ENCODE measurements at places on chromosomes 6 and 20.

- DNase-seq, result no peak
Measured at GRCh38 chr6:15386756-15387112, 140.9 kb downstream of the JARID2 start.

DNA sequence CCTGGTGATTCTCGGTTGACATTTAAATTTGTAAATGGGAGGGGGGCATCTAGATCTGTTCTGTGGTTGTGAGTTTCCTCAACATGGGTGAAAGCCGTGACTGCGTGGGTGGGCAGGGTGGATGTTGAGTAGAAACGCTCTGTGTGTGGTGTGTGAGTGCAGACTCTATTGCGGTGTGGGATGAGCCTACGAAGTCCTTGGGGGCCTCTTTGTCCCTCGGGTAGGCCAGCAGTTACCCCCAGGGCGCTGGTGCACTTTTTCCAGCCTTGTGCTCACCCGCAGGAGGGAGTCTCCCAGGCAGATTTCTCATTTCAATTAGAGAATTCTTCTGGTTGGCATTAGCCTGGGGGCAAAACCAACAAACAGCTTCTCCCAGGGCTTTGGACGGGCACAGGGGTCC is 10.6 kb downstream of the TOX2 start:
- DNase-seq, result peak; percentile 60

GRCh38 chr20:19815553-19815991 is 57.5 kb downstream of the RIN2 start:
- no peak for DNase-seq

- DNase-seq, result no peak
Measured at GRCh38 chr6:45488889-45489288, 111.2 kb upstream of the SUPT3H start.

- no peak for DNase-seq
Measured at GRCh38 chr6:92589996-92590395, 829.4 kb downstream of the EPHA7 start.

DNA sequence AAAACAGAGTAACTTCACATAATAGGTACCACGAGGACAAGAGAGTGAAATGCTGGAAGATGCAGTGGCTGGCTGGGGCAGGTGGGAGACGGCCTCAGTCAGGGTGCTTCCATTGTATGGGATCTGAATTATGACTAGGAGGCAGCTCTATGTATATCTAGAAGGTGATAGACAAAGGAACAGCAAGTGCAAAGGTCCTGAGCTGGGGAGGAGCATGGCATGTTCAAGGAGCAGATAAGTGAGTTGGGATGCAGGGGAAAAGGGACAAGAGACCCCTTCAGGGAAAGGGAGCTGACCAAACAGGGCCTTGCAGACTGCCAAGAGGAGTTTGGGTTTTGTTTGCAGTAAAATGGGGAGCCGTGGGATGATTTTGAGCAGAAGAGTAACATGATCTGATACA is 8.3 kb upstream of the SLC9A8 start:
- DNase-seq, result no peak

GRCh38 chr6:32427218-32427617 is 12.5 kb upstream of the HLA-DRA start:
- no peak for DNase-seq

GRCh38 chr6:110422444-110422822 is 7.1 kb upstream of the DDO start:
- DNase-seq, result no peak

GRCh38 chr6:75155631-75156030 is 50.2 kb downstream of the COL12A1 start:
- DNase-seq, result no peak

DNA sequence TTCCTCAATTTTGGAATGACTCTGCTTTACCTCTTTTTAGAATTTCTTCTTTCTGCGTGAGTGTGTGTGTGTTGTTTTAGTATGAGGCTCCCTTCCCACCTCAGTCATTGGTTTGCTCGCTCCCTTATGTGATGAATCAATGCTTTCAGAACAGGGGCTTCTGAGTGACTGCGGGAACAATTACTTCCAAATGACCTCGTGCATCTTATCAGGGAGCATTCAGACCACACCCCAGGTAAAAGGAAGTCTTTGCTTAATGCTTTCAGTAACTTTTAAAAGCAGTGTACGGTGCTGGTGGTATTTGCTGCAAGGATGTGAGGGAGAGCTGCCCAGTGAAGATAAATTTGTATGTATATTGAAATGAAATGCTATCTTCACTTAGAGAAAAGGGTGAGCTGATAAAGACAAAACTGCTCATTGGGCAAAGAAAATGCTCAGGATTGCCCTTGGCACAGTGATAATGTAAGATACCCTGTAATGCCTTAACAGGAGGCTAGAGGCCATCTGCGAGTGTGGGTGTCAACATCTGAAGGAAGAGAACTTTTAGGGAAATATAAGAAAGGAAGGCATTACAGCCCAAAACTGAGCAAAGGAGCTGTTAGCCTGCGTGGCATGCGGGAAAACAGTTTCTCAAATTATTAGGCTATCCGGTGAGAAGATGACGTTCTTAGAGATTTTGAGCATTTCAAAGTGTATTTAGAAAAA is at the start of gene MLIP:
Gene MLIP (plus strand): TSS at position 103 of the 705 bp plus-strand sequence. CDS start 37 bp downstream, at position 140.
- no peak for DNase-seq

DNA sequence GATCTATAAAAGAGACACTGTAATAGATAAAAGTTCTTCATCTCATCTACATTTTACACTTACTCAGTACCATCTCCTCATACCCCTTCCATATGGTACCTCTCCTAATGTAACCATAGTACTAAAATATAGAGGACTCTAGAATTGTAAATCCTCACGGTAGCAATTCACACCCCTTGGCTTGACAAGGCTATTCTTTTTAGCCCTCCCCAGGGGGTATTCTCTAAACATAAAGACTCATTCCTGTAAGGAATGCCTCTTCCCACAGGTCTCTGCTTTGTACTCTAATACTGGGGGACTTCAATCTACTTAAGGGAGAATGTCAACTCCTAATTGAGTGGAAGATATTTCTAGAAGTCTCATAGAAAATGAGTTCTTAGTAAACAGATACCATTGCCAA is 85.9 kb downstream of the VIP start:
- DNase-seq, result no peak

- DNase-seq, result no peak
Measured at GRCh38 chr6:43361269-43361668, 8.2 kb downstream of the ZNF318 start.

DNA sequence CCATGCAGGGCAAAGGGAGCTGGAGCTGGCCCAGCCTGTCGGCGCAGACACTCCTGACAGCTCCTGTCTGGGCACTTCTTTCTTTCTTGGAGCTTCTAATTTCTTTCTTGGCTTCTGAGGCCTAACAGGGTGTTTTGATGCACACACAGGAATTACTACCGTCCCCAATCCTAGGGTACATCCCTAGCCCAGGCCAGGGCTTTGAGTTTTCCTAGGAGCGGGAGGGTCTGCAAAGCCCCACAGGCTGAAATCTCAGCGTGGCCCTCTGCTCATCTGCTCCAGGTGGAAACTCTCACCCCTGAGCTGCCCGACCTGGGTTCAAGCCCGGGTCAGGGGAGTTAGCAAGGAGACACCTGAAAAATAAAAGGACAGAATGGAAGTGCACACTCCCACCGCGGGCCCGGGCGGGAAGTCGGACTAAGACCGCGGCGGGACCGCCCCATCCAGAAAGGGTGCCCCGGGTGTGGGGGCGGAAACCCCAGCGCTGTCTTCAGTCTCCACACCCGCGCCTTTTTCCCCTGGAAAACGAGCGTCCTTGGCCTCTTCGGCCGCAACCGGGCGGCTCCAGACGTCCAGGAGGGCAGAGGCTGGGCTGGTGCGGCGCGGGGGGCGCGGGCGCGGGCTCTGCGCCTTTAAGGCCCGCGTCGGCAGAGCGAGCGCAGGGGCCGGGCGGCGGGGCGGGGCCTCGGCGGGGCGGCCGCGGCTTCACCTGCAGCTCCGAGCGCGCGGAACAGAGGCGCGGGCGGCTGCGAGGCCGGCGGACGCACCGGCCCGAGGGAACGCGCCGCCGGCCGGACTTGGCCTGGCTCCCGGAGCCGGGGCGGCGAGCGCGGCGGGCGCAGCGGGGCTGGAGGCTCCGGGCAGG is at the start of gene CDH4:
Gene CDH4 (plus strand): TSS at position 733 of the 865 bp plus-strand sequence.
- DNase-seq, result no peak

GRCh38 chr20:51766994-51767866 is 960 bp downstream of the ATP9A start:
- DNase-seq, result peak; percentile 52

- no peak for DNase-seq
Measured at GRCh38 chr6:42224222-42225028, 6.8 kb upstream of the MRPS10 start.

- no peak for DNase-seq
Measured at GRCh38 chr6:35365594-35366203, 23.3 kb downstream of the PPARD start.

DNA sequence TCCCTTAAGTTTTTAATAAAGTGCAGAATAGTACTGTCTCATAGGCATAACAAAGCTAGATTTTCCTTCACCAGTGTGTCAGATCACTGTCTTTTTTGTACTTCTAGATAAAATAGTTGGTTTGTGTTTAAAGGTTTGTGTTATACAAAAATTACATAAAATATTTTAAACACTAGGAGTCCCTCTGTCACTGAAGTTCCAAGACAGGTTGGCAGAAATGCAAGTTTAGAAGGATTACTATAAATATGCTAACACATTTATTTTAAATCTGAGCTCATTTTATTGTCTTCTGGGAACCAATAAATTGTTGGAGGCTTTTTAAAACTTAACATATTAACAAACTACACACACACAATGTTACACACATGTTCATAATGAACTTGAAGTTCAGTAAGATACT is 30.8 kb upstream of the RUNX2 start:
- no peak for DNase-seq

GRCh38 chr20:34085544-34086040 is 26.5 kb downstream of the EIF2S2 start:
- no peak for DNase-seq

- DNase-seq, result no peak
Measured at GRCh38 chr20:41279546-41280225, 37.8 kb downstream of the ZHX3 start.

DNA sequence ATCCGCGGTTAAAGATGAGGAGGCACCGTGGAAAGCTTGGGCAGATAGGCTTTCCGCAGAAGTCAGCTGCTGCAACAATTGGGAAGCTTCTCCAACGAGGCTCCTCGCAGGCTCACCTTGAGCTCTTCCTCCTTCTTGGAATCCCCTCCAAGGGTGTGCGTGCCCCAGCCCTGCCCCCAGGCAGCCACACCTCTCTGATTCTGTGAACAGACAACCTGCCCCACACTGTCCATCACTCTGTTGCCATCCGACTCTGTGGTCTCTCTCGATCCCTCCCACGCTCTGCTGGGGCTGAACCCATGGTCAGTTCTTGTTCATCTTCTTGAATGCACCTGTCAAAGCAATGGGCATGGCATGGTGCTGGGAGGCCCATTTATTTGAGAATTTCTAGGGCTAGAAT is 31.5 kb downstream of the PACSIN1 start:
- no peak for DNase-seq

GRCh38 chr6:8900056-8900455 is 464.7 kb upstream of the SLC35B3 start:
- no peak for DNase-seq

DNA sequence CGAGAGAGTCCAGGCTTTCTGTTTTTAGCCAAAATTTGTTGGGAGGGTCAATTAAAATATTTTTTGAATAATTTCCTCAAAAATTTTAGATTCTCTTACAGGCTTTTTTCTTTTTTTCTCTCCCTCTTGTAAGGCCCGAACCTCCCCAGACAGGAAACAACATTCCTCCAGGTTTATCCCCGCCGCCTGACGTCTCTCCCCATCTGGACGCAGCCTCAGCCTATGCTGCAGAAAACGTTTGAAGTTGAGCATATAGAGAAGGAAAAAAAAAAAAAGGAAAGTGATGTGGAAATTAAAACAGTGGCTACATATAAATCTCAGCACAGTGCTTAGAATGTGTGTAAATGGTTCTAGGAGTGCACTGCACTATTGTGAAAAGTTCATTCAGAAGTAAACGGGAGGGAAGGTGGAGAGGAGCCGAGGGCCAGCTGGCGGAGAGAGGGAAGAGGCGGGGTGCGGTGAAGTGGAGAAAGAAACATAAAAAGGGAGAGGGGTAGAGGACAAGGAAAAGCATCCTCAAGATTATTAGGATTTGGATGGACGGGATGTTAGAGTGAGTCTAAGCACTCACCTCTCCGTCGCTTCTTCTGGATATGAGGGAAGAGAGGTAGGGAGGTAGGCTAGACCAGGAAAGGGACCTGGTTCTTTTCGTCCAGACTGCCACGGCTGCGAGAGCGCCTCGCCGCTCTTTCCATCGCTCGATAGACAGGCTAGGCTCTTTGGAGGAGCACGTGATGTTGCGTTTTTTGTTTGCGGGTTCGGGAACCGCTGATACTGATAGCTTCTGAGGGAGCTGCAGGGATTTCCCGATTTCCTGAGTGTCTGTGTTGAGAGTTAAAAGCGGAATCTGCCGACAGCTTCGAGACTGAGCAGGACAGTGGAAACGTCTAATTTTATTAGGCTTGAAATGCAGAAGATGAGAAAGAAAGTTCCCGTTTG is 98.7 kb downstream of the TRIM27 start:
- DNase-seq, result no peak

DNA sequence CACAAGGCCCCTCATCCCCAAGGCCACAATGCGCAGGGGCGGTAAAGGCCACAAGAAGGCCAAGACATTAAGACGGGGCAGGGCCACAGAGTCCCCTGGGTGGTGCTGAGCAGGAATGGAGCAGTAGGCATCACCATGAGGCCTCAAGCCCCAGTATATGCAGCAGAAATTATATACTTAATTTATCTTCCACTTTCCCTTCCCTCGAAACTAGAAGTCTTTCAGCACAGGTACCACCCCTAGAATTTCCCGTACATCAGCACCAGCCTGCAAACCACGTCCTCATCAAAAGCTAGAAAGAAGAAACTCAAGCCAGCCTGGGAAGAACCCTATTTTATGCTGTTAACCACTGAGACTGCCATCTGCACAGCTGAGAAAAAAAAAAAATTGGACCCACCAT is 89.4 kb downstream of the PLG start:
- DNase-seq, result no peak

All from stimulated activated CD8-positive, alpha-beta memory T cell treated with anti-CD3 and anti-CD28 coated beads, Interleukin-7, amount 100 ng/mL, for 4 hours (primary cell).